ENCODE measurements at places on chromosomes 5 and 9. TPM values are rescaled to one million over a fixed set of nuclear protein-coding genes. Genes with fewer than 3 reads are reported as not detected.

GRCh38 chr5:181084621-181085195 is 44.6 kb downstream of the BTNL9 start:
- no peak for DNase-seq

- no peak for DNase-seq
These were observed 51.8 kb upstream of the GALNT10 start for GRCh38 chr5:154138701-154139100.

GRCh38 chr9:126125992-126126409 is 200.6 kb upstream of the MVB12B start:
- no peak for DNase-seq

DNA sequence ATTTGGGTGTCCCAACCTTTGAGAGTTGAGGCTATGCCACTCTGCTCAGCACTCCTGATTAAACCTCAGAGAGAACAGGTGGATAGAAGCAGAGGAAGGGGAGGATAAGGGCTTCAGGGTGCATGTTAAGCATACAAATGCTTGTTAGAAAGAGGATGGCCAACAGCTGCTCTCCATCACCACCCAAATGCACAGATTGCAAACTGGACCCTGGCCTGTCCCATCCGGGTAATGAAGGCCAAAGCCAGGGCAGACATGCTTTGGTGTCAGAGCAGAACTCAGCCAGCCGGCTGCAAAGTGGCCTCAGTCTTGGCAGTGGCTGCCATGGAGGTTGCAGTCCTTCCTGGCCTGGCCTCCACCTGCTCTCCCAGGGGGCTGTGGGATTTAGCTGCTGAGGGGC is 84.3 kb downstream of the SIL1 start:
- DNase-seq, result no peak

DNA sequence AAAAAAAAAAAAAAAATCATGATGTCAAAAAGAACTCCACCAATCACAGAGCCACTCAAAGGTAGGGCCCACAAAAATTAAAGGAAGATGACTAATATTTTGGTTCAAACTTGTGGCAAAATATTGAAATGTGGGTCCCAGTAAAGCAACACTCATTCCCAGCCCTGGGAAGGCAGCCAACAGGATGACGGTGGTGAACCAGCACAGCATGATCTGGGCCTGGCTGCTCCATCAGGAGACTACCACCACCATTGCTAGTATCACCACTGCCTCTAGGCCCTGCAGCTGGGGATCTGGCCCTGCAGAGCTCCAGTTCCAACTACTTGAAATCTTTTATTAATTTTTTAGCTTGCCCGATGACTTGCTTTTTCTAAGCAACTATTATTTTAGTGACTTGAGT is 206.8 kb upstream of the ITGA1 start:
- DNase-seq, result no peak

DNA sequence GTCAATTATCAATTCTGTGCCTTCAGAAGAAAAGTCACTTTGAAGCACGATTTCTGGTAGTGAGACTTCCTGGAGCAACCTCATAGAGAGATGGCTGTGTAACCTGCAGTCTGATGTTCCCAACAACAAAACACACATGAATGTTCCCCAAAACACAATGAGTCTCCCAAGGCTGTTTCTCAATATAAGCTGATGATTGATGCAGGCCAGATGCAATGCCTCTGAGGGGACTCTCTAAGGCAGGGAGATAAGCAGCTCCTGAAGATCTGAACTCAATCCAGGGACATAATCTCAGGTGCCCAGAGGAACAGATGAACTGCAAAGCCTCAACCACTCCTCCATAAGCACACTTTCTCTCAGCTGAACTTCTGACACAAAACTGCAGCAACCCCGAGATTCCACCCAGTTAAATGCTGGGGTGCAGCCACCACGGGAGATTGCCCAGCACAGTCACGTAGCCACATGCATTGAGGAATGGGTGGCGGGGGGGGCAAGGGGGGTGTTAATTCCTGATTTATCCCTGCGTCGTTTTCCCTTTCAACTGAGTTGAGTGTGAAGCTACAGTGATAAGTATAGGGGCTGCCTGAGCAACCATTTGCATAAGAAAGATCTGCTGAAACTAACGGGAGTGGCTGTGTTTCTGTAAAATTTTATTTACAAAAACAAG is 122.7 kb upstream of the RASEF start:
- DNase-seq, result no peak

DNA sequence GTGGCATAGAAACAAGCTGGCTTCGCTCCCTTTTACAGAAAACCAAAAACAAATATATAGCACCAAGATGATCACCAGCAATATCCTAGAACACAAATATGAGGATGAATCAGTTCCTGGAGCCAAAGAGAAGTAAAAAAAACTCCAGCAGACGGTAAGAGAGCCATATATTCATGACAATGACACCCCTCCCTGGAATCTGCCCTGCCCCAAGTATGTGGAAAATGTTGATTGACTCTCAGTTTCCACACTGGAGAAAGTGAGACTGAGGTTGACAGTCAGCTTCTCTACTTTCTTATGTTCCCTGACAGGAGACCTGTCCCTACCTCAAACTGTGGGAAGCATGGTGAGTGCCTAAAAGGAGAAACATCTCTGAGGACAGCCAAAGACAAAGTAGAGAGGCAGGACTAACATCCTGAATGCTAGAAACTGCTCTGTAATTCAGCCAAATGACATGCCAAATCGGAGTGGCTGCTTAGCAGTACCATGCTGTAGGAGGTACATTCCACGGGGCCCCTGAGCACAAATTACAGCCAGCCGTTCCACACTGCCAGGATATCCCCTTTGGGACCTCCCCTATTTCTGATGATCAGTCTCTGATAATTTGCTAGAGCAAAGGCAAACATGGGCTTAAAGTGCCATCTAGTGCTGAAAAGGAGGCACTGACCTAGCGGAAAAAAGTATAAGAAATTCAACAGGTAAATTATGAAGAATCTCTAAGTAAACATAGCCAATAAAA is 424.0 kb upstream of the RGMB start:
- peak; percentile 55 for DNase-seq

DNA sequence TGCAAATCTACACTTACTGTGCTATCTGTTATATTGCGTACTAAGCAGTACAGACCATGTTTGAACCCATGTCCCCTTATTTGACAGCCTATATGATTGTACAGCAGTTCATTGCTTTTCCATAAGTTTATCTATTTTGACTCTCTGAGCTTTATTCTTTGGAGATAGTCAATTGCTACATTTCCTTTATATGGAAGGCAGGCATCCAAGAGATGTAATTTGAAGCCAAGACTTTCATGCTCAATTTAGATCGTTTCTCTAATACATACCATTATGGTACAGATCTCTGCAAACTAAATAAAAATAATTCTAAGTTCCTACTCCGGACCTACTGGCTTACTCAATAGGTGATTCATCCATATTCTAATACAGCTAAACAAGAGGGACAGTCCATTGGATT is 424.8 kb downstream of the TMEM38B start:
- no peak for DNase-seq

GRCh38 chr9:98559561-98559960 is 149.2 kb downstream of the GABBR2 start:
- no peak for DNase-seq

DNA sequence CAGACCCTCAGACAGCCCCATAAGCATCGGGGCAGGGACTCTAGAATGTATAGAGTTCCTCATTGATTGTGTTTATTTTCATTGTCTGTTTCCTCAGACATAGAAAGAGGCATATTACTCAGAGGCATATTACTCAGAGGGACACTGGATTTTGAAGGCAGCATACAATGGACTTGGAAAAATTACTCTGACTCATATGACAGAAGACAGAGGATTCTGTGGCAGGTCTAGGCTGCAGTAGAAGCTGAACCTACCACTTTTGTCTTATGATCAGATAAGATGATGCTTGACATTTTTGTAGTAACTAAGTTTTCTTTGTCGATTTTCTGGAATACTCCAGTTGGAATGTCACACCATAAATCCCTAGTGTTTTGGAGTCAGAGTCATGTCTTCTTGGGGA is 105.2 kb downstream of the ST8SIA4 start:
- DNase-seq, result peak; percentile 60

- DNase-seq, result peak; percentile 86
These were observed 60.7 kb downstream of the NSD1 start for GRCh38 chr5:177194268-177194667.

- no peak for DNase-seq
These were observed 190.1 kb upstream of the ZNF608 start for GRCh38 chr5:124936626-124936933.

DNA sequence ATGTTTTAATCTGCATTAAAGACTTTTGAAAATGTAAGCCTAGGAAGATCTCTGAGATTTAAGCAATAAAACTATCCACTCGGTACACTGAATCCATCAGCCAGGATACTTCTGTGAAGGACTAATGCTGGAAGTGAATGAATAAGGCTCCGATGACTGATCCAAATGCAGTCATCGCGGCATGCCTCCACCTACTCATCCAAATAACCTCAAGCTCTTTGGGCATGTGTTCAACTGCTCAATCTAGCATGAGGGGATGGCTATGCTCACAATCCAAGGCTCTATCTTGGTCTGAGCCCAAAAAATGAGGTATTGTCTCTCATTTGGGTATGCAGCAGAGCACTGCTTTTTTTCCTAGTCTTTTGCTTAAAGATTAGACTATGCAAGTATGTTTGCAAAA is 19.2 kb downstream of the MARCHF3 start:
- no peak for DNase-seq

DNA sequence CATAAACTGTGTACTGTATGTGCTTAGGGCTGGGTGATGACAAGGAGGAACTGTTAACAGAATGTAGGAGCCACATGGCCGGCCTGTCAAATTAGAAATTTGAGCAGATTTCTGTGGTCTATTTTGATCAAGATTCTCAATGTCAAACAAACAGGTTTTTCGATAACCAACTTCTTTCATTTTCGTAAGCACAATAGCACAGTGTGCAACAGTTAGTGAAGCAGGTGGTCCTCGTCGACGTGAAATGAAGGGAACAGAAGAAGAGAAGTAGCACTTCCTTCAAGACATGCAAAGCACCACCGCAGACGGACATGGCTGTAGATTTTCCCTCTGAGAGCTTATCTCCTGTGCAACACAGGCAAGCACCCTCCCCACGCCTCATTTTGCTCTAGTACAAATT is 252.1 kb downstream of the CRB2 start:
- no peak for DNase-seq

GRCh38 chr5:108998216-108998615 is 250.5 kb downstream of the FER start:
- DNase-seq, result no peak

- DNase-seq, result no peak
These were observed 87.6 kb upstream of the TMED7 start for GRCh38 chr5:115713408-115713807.

DNA sequence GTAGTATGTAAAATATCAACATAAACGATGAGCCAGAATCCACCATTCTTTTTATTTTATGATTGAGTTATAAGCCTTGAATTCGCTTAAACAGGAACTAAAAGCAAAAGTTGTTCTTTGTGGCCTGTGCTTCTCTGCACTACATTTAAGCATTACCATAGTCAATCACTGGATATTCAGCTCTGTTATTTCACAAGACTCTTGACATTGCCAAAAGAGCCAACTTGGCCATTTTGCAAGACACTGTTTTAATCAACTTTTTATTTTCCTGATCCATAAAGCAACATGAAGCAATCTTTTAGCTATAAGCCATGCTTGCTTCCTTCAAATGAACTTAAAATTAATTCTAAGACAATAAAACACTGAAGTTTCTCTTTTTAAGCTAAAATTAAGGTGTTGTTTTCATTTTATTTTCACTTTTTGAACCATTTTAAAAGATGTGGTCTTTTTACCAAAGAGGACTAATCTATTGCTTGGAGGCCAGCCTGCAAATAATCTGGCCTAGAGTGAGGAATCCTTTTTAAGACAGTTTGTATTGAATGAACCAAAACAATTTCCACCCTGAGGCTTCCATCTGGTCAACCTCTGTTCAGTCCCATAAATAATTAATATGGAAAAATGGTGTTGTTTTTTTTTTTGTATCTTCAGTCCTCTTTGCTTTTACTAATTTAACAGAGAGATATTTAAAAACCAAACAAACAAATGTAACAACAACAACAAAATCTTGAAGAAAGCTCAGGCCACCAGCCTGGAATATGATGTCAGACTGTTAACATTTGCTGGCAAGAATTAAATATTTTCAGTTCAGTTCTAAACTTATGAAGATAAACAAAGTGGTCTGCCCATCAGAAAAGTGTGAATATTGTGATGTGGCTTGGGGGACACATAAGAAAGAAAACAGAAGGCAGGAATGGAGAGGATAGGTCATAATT is 274.4 kb downstream of the MARCHF11 start:
- DNase-seq, result peak; percentile 70

DNA sequence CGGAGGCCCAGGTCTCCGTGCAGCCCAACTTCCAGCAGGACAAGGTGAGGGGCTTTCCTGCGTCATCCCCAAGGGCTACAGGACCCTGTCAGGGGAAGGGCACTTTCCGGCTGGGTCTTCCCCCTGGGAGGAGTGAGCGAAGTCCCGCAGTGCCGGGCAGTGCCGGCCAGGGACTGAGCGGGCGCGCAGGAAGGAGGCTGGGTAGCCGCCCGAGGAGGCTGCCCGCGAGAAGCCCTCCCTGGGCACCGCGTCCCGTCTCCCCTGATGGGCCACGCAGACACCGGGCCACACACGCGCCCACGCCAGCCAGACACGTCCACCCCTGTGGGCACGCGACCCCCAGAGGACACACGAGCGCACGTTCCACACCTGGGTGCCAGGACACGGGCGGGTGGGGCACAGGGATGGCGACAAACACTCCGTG is 357 bp downstream of the PTGDS start:
- no peak for DNase-seq

DNA sequence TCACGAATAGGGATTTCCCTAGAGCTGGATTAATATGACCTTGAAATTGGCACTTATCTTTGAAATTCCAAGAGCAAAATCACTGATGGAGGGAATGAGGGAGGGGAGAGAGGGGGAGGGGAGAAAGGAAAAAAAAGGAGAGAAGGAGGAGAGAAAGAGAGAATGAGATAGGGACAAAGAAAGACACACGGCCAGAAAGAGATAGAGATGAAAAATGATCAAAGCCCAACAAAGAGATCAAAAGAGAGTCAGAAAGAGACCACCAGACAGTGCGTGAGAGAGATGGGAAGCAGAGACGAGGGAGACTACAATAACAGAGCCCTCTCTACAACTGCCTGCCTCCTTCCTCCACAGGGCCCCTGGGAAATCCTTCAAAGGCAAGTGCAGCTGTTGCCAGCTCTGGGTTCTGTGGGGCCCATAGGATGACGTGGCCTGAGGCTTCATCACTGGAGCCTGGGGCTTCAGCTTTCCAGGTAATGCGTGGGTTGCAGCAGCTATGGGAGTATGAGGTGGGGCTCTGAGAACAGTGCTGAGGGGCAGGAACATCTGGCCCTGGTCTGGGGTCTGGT is 58.3 kb upstream of the SHB start:
- DNase-seq, result no peak

- DNase-seq, result no peak
These were observed 623.5 kb upstream of the NUDT12 start for GRCh38 chr5:104186100-104186499.

CCL19 gene
- not detected for total RNA-seq

SLC25A2 gene
- 0.11 TPM for total RNA-seq

NUP188 gene
- total RNA-seq, result 32.3 TPM

FBP2 gene
- not detected for total RNA-seq

SARDH gene
- 15.3 TPM for total RNA-seq

BARHL1 gene
- not detected for total RNA-seq

PAEP gene
- not detected for total RNA-seq

FAM151B gene
- 2.1 TPM for total RNA-seq

TSTD2 gene
- 16.2 TPM for total RNA-seq
